ENCODE measurements at places on chromosomes 3 and 15. TPM values are rescaled to one million over a fixed set of nuclear protein-coding genes. Genes with fewer than 3 reads are reported as not detected.
A peak's percentile ranks its signal among the peaks of the same experiment; 100 is the strongest.

GRK7 gene
- not detected for total RNA-seq

GRCh38 chr15:67805008-67805665 lies 20.2 kb upstream of the SKOR1 start:
- no peak for DNase-seq
- H3K4me1 ChIP-seq: peaks cover 29% of the 10 kb centered on the region
- H3K4me3 ChIP-seq: no peak overlapping the region
- no peaks in the 10 kb centered on the region for H3K27me3 ChIP-seq
- H3K27ac ChIP-seq: no peak overlapping the region

DNA sequence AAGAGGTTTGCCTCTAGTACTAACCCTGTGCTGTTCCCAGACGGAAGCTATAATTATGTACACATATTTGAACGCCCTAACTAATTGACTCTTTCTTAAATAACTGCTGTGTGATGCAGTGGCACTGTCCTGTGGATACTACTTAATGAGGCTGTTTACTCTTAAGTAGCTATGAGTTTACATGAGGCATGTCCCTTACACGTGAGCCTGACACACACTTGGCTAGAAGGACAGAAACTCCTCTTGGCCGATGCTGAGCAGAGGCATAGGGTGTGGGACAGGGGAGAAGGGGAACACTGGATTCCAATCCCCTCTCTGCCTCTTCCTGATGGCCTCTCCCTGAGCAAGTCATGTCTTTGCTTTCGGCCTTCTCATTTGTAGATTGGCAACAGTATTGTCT lies 21.9 kb downstream of the EHD4 start:
- peak overlapping the region; percentile 71 for H3K27ac ChIP-seq
- H3K4me1 ChIP-seq: peaks cover 12% of the 10 kb centered on the region
- no peaks in the 10 kb centered on the region for H3K27me3 ChIP-seq

- H3K27ac ChIP-seq: no peak overlapping the region
- no peaks in the 10 kb centered on the region for H3K36me3 ChIP-seq
- H3K27me3 ChIP-seq: no peaks in the 10 kb centered on the region
- no peak for DNase-seq
- no peak overlapping the region for H3K4me3 ChIP-seq
Observed at GRCh38 chr3:151301787-151302186, 14.8 kb downstream of the GPR87 start.

All from WTC11 (cell line).